ENCODE measurements at places on chromosomes 12 and 14.

- DNase-seq = no peak
Observed at GRCh38 chr14:102346645-102347044, 16.0 kb downstream of the CINP start.

GRCh38 chr14:91171291-91171690 lies 57.4 kb downstream of the DGLUCY start:
- DNase-seq = no peak

- peak; percentile 50 for DNase-seq
Observed at GRCh38 chr14:104356020-104356737, 217.8 kb downstream of the KIF26A start.

DNA sequence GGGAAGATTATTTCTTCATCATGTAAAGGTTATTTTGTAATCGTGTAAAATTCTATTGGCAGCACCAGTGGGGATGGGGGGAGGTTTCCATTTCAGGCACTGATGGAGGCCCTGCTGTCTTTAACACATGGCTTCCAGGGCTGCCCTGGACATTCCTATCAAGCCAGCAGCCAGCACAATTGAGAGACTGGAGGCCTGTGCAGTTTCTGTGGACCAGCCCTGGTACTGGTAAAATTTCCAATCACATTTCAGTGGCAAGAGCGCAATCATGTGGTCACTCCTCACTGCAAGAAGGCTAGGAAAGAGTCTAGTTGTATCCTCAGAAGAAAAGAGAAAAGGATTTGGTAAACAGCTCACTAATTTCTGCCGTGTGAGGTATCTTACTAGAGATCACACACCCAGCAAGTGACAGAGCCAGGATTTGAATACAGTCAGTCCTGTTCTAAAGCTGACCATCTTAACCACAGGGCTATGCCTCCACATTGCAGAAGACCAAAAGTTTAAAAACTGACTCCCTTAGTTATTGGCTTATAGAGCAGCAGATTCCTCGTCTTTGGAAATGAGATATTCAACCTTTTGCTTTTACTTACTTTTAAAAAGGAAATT lies 179.4 kb upstream of the ARHGAP5 start:
- no peak for DNase-seq

DNA sequence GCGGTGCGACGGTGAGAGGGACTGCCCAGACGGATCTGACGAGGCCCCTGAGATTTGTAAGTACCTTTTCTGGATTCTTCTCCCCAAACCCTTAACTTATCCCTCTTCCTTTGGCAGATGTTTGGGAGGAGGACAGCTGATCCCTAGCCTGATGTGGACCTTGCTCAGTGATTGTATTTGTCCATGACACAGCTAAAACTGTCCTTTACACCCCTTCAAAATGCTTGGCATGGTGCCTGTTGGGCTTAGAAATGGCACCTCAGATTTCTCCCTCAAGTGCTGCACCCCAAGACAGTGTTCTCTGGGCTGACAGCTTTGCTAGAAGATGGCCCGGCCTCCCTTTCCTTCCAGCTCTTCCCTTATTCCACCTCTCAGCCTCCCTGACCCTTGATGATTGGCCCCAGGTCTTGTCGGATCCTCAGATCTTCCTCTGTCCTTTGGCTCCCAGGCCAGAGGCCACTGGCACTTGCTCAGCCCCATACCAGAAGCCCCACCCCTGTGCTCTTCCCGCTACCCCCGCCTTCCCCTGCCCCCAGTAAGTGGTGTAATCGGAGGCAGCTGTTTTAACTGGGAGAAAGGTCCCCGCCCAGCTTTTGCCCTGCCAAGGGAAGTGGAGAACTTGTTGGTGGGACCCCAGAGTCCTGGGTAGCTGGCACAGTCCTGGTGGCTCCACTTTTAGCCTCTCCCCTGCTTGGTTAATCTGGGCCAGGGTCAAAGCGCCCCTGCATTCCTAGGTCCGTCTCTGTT lies 8.7 kb downstream of the LRP1-AS start:
- DNase-seq = no peak

GRCh38 chr12:104485651-104486362 lies 29.1 kb downstream of the CHST11 start:
- no peak for DNase-seq

- peak; percentile 29 for DNase-seq
Observed at GRCh38 chr14:99134516-99135046, 137.4 kb downstream of the BCL11B start.

GRCh38 chr14:75539561-75540478 lies 17.6 kb downstream of the BATF start:
- no peak for DNase-seq

DNA sequence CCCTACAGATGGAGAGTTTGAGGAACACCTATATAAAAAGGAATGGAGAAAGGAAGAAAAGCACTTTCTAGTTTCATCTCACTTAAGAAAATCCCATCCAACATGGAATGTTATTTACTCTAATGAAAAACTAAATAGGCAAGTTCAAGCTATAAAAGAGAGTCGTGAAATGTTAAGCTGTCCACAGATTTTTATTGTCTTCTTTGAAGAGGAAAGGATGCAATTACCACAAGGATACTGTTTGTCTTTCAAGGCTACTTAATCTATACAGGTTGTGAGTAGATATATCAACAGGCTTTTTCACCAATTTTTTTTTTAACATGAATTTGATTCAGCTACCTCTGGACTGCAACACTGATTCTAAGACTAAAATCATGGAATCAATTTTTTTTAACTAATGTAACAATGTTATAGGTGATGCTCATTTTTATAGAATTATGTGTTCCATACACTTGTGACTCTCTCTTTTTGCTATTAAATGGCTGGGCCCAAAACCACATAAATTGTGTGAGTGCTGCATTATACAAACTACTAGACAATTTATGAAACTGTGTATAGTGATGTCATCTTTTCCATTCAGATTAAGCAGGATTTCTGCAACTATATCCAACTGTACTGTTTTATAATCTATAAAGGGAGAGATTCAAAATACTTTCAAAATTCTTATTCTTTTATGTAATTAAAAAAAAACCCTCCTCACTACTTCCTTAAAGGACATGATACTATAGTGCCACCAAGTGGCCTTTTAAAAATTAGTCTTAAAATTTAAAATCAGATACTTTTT lies 26.8 kb upstream of the BMAL2 start:
- DNase-seq = no peak

DNA sequence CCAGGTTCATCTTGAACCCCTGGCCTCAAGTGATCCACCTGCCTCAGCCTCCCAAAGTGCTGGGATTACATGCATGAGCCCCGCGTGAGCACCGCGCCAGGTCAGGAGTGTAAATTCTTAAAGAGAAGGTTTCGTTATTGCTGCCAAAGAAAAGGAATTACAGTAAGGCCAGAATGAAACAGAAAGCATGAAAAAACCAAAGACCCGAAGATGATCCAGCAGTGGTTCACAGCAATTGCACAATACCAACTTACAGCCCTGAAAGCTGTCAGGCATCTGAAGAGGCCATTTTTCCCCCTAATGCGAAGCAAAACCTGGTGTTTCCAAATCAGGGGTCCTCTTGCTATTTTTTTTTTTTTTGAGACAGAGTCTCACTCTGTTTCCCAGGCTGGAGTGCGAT lies 10.3 kb downstream of the RBM23 start:
- DNase-seq = no peak

DNA sequence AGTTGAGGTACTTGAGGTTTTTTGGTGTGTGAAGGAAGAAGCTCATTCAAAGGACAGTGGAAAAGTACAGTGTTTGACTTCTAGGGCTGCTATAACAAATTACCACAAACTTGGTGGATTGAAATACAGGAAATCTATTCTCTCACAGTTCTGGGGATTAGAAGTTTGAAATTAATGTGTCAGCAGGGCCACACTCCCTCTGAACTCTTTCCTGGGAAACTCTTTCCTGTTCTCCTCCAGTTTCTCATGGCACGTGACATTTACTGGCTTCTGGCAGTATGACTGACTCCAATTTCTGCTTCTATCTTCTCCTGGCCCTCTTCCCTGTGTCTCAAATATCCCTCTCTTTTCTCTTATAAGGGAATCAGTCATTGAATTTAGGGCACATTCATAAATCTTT lies 160.2 kb downstream of the CCDC91 start:
- no peak for DNase-seq

DNA sequence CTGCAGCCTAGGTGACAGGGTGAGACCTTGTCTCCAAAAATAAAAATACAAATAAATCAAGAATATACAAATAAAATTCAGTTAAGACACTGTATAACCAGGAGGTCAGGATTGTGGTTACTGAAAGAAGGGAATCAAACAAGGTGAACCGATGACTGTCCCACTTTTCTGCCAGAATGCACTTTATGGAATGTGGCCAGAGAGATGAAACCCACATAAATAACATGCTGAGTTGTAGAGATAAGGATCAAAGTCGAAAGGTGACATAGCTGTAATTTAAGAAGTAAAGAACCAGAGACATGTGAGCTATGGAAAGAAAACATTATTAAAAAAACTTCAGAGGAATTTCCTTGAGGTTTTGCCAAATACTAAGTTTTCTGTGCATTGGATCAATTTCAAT lies 1098.2 kb upstream of the USP15 start:
- no peak for DNase-seq

DNA sequence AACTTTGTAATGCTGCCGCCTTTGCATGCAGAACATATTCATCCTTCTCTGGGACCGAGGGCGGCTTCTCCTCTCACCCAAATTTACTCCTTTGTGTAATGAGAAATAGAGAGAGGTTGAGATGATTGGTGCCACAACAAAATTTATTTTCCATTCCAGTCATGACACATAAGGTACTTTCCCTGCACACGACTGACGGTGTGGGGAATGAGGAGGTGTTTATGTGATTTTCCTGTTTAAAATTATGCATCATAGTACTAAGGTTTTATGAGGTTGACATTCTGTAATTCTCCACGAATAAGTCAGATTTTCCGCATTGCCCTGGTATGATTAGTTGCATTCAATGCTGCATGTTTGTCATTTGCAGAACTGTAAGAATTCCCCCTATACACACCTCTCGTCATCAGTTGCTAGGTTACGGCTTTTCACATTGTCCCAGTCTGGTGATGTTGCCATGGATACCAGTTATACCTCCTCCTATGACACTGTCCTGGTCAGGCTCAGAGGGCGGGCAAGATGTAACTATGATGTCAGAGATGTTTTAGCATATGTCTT lies 23.1 kb downstream of the BICDL1 start:
- no peak for DNase-seq

- DNase-seq = no peak
Observed at GRCh38 chr12:3553221-3553620, 62.2 kb downstream of the PRMT8 start.

- DNase-seq = no peak
Observed at GRCh38 chr12:113271853-113272561, 50.7 kb downstream of the TPCN1 start.

- no peak for DNase-seq
Observed at GRCh38 chr14:23559010-23559925, 3.2 kb downstream of the THTPA start.

DNA sequence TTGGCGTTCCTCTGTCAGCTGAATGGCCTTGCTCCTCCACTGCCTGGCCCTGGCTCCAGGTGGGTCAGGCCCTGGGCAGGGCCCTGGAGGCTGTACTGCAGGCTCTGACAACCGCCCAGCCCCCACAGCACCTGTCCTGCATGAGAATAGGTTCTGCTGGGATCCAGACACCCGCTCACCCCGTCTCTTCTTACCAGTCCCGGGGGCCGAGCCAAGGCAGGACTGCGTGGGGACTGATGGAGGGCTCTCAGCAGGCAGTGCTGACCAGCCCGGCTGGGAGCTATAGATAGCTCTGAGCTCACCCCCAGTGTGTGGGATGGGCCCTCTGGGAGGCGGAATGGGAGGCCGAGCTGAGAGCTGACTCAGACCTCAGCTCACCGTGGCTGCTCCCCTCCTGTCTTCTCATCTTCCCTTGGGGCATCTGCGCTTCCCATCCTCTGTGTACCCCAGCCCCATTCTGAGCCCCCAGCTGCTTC lies 39.6 kb downstream of the TEAD4 start:
- peak; percentile 54 for DNase-seq

DNA sequence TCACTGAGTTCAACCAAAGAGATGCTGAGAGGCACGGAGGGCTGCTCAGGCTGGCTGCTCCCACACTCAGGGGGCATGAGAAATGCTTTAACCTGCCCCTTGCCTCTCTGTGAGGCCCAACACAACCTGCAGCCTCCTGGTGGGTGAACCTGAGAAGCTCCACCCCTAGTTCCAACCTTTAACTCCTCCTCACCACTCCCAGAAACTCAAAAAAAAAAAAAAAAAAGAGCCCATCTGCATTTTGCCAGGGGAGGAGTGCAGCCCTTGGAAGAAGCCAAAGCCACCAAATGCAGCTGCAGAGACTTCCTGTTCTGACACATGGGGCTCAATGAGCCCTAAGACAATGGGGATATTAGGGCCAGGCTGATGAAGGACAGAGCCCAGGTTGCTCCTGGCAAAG lies 8.9 kb downstream of the KRT4 start:
- DNase-seq = no peak

GRCh38 chr14:94056579-94057308 lies 24.3 kb downstream of the DDX24 start:
- DNase-seq = no peak

- DNase-seq = no peak
Observed at GRCh38 chr12:46388427-46389021, 16.0 kb upstream of the SLC38A2 start.

DNA sequence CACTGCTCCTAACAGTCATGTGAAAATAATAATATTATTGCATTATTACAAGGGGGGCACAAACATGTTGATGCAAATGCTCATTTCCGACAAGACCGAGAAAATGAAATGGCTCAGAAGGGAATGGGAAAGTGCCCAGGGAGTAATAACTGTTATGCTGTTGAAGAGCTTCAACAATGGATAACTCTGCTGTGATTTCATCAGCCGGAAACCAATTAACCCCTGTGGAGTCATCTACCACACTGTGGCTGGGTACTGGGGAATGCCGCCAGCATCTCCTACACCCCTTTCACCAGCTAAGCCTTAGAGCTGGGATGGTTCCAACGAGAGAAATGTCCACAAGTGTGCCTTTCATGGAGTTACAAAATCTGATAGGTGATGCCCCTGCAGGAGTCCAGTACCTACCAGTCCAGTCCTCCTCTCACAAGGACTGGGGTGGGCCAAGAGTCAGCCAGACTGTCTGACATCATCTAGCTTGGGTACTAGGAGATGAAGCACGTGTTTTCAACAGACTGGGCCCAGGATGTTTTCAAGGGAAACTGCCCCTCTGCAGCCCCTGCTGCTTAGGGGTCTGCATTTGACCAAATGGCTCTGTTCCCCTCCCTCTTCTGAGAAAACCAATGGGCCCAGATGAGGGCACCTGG lies 509.3 kb upstream of the CCDC196 start:
- DNase-seq = no peak

All from right forelimb (tissue), 1 donor.